Uterus (tissue), 4 donors: ENCODE measurements at places on chromosomes 1 and 21.
A peak's percentile ranks its signal among the peaks of the same experiment; 100 is the strongest.

DNA sequence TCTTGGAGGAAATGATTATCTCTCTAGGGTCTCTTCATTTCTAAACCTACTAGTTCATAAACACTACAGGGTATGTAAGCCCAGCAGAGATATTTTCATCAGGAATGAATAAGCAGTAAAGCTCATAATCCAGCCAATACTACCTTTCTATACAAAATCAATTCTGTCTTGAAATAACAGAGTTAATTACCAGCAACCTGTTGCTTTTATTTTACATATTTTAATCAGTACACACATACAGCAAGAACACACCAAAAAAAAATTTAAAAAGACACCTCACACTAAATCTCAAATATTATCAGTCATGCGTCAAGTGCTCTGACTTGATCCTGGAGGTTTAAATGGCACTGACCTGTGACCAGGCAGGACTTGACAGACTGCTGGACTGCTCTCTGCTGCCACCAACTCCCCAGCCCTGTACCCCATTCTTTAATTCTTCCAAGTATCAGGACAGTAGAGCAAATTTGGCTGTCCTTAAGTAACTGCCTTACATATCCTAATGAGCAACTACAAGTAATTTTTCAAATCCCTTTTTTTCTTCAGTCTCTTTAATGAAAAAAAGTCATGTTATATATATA is 98.5 kb downstream of the CDC42BPA start:
- DNase-seq: no peak

- DNase-seq: no peak
Measured at GRCh38 chr21:46594276-46594675, 10.6 kb downstream of the S100B start.

- no peak for DNase-seq
Measured at GRCh38 chr1:232634096-232634495, 4.2 kb upstream of the SIPA1L2 start.

GRCh38 chr21:45643021-45643980 is at the start of gene PCBP3:
TSS of gene PCBP3 (plus strand) at chr21:45643725. CDS start at chr21:45850086, 206,361 bp downstream.
- peak; percentile 88 for DNase-seq

- DNase-seq: no peak
Measured at GRCh38 chr1:198577444-198577843, 37.0 kb upstream of the ATP6V1G3 start.

GRCh38 chr21:29256126-29256910 is 42.4 kb upstream of the BACH1 start:
- DNase-seq: no peak

GRCh38 chr1:27144920-27145661 is 9.8 kb downstream of the SLC9A1 start:
- DNase-seq: peak; percentile 33

DNA sequence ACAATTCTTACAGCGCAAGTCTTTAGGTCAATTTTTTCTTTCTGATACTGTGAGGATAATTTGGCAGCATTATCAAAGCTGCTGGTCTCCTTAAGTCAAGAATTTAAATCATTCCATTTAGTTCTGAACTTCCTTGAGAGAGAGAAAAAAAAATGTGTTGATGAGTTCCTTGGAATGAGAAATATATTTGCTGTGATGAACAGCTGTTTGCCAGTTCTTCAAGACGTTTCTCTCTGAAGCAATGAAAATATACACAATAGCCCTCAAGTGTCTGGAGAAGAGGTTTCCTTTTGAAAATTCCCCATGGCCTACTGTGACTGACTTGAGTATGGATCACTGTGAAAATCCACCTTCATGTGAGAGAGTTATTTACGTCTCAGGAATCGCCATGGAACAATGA is 31.0 kb upstream of the TADA1 start:
- DNase-seq: no peak

DNA sequence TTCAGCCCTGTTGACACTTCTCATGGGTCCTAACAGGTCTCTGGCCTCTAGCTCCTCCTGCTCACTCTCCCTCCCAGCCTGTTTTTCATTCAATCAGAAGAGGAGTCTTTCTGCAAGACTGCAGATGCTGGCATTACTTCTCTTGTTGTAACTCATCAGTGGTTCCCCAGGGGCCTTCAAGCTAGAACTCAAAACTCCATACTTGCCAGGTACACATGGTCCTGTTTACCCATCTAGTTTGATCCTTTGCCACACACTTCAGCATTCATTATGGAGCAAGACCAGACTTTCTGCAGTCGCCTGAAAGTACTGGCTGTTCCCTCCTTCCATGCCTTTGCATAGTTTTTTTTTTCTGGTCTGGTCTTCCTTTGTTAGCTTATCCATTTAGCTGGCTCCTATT is 47.9 kb downstream of the SERBP1 start:
- DNase-seq: no peak

DNA sequence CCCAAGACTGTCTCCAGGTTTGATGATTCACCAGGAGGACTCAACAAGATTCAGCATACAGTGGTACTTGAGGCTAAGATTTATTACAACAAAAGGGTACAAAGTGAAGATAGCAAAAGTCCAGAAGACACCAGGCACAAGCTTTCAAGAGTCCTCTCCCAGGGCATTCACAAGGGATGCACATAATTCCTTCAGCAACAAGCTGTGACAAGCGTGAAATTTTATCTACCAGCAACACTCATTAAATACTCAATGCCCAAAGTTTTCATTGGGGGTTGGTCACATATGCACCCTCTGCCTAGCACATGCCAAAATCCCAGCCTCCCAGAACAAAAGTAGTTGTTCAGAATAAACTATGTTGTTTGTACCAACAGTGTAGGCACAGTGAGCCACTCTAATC is 62.3 kb downstream of the PRKACB start:
- DNase-seq: no peak

GRCh38 chr1:19462781-19463503 is 22.4 kb downstream of the CAPZB start:
- DNase-seq: no peak

DNA sequence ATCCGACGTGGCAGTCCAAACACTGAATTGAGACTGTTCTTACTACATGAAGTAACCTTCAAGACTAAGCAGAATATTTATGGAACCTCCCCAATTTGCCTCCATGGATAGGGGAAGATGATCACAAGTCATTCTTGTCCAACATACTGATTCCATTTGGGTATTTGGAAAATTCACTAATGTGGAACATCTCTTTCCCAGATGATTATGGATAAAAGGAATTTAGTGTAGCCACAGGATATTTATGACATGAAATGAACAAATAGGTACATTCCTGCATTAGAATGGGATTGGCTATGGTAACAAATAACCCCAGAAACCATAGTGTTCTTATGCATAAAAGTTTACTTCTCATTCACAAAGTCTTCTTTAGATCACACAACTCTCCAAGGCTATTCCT is 40.2 kb upstream of the SGIP1 start:
- no peak for DNase-seq

DNA sequence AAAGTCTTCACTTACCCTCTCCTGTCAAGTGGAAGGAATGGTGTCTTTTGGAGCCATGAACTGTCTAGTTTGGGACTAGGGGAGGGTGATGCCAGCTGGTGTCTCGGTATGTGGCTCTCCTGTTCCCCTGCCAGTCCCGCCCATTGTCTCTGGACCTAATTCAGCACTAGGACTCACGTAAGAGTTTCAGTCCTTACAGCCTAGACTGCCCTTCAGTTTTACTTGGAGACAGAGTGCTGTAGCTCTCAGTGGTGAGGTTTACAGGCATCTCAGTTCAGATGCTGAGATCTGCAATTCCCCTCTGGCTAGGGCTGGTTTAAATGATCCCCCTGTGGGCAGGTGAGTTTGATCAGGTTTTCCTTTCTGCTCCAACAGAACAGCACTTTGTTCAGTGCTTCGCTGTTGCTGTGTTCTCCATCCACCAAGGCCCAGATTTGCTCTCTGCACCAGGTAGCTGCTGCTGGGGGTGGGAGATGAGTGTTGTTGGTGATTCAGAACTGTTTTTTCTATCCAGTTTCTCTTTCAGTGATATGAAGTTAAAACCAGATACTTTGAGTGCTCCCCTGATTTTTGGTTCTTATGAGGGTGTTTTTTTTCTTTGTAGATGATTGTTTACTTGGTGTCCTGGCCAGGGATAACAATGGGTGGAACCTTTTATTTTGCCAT is 198.3 kb upstream of the RNPC3 start:
- no peak for DNase-seq

- no peak for DNase-seq
Measured at GRCh38 chr1:40984066-40984465, 4.6 kb downstream of the CTPS1 start.
